ENCODE measurements at places on chromosomes 12 and 14.

- no peak for DNase-seq
Measured at GRCh38 chr12:8996682-8997405, 7.5 kb downstream of the KLRG1 start.

- DNase-seq = no peak
Measured at GRCh38 chr12:100520048-100520769, 46.5 kb downstream of the NR1H4 start.

DNA sequence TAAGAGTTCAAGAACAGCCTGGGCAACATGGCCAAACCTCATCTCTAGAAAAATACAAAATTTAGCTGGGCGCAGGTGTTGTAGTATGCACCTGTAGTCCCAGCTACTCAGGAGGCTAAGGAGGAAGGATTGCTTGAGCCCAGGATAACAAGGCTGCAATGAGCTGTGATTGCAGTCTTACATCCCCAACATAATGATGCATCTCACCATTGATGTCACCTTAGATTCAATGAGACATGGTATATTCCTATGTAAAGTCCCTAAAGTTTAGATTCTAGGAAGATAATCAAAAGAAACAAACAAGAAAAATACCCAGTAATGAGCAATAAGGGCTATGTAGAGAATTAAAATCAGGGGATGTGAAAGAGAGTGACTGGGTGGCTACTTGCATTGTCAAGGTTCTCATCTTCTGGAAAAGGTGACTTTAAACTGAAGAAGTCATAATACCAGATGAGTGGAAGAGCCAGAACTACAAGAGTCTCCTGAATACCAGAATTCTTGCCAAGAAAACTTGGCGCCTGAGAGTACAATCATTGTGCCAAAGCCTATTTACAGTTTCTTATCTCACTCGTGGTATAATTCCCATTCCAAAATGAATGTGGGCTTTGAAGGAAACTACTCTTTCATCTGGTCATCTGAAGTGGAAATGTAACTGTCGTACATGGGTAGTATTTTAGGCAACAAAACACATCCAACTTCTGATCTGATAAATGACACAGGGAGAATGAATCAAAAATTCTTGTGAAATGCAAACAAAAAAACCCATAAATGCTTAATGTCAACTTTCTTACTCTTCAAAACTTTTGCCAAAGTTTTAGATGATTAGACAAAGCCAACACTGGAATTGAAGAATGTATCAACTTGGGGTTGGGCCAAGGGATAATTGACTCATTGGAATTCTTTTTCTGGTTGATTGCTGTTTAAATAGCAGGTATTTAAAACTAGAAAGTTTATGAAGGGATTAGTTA lies 81.1 kb upstream of the ST8SIA1 start:
- peak; percentile 8 for DNase-seq

- no peak for DNase-seq
Measured at GRCh38 chr14:102817942-102818940, 41.0 kb downstream of the TRAF3 start.

GRCh38 chr12:77130193-77130592 lies 64.8 kb upstream of the E2F7 start:
- DNase-seq = no peak

DNA sequence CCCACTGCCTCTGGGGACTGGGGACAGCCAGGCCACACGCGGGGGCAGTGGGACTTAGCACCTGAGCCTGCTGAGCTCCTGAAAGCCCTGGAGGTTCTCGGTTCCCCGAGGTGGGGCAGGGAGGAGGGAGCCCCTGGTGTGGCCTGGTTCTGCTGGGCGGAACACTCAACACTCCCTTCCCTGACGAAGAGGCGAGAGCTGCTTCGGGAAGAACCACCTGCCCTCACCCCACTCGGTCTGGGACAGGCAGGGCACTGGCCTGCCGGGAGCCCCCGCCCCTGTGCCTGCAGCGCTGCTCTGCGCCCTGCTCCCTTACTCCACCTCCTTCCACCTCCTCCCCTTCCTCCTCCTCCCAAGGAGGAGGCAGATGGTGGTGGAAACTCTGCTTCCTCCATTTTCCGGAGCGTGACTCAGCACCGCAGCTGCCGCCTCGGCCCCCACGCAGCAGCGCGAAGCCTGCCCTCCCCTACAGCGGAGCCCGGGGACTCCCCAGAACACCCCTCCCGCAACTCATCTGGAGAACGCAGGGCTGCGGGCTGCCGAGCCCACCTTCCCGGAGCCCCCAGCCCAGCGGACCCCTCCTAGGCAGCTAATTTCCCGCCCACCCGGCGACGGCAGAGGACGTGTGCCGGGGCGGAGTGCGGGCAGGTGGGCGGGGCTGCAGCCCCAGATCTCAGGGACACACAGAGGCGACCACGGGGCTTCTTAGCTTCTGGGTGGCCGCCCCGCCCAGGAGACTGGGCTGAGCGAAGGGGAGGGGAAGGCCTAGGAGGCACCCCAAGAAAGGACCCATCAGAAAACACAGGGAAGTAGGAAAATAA lies 11.7 kb upstream of the INF2 start:
- DNase-seq = peak; percentile 74

- DNase-seq = peak; percentile 38
Measured at GRCh38 chr14:52694761-52695480, 437 bp downstream of the ERO1A start.

DNA sequence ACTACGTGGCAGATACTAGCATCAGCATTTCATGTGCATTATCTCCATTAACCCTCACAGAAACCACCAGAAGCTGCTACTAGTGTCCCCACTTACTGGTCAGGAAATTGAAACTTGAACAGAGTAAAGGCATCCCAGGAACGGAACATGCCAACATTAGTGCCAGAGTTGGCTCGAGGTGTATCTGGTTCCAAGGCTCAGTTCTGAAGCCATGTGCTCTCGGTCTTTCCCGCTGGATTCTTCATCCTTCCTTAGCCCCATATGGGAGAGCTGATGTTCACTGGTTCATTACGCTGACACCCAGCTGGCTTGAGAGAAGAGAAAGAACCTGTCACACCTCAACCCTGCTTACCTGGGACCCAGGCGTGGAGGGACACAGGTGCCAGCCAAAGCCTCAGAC lies 91.5 kb downstream of the TBX5 start:
- DNase-seq = no peak

GRCh38 chr14:101047326-101047725 lies 143.8 kb upstream of the RTL1 start:
- no peak for DNase-seq

- DNase-seq = peak; percentile 75
Measured at GRCh38 chr14:49862089-49862673, 9.6 kb upstream of the NEMF start.

DNA sequence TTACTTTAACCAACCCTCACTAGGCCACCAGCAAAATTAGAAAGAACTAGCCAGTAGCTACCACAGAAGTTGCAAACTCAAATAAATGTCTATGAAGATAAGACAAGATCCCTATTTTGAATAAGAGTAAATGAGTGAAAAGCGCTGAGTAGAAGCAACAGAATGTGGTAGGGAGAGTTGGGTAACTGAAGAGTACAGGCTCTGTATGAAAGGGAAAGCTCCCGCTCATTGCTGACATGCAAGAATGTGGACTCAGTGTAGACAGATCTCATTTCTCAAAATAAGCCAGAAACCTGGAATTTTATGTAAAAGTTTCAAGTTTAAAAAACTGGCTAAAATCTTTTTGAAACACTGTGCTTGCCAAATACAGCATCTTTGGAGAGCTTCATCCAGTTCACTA lies 63.9 kb downstream of the NAV3 start:
- DNase-seq = no peak

Data from Calu3 (cell line).